Activated CD8-positive, alpha-beta memory T cell treated with anti-CD3 and anti-CD28 coated beads, Interleukin-2, amount 10 ng/mL, durations not matched to agents 7 days and 5 days (primary cell): ENCODE measurements at places on chromosomes 2 and 18.
A peak's percentile ranks its signal among the peaks of the same experiment; 100 is the strongest.

GRCh38 chr2:70771446-70771845 lies 3.4 kb upstream of the ADD2 start:
- DNase-seq = no peak

GRCh38 chr2:48018480-48018879 lies 112.2 kb upstream of the FBXO11 start:
- no peak for DNase-seq

GRCh38 chr2:29562319-29562718 lies 359.1 kb downstream of the ALK start:
- DNase-seq = no peak

- no peak for DNase-seq
Observed at GRCh38 chr2:141015341-141016047, 1115.3 kb downstream of the LRP1B start.

DNA sequence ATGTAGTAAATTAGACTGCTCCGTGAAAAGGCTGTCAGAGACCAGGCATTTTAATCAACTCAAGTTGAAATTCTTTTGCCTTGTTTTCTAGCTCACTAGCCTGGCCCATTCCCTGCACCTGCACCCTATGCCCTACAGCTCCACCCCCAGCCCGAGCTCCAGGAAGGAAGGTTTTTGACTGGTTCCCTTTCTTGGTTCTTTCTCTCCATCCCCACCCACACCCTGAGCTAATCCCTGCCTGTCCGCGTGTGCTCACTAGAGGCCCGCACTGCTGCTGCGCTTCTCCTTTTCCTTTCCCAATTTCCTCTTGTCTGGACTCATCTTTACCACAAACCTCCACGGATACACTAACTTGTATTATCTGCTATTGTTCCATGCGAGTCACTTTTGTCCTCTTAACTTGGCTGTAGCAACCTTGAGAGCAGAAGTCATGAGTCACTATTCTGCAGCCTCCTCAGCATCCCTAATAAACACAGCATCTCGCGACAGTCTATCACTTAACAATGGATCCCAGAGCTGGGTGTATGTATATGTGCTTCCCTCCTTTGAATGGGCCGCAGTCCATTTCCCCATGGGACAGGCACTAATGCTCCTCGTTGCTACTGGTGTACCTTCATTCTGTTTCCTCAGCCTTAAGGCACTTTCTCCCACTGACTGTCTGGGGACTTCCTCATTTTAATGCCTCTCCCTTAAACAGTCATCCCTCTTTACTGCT lies 36.5 kb downstream of the COLEC12 start:
- DNase-seq = no peak

GRCh38 chr18:75962036-75962572 lies 532.9 kb downstream of the ZNF516 start:
- DNase-seq = no peak

DNA sequence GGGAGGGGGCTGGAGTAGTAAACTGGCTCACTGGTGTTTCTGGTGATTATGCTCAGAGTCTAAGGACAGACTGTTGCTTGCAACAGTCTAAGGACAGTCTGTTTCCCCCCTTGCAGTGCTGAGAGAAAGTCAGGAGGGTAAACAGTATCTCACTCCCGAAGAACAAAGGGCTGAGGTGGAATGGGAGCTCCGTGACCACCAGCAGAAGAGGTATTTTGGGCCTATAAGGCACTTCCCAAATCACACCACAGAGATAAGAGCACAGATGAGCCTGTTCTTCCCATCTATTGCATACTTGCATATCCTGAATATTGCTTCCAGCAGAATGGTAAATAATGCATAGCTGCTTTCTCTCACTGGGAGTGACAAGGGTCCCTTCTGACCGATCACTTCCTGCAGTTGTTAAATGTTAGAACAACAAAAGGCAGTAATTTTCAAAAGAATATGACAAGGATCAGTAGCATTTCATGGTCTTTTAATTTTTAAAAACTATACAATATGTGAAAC lies 160.4 kb upstream of the LYPD1 start:
- DNase-seq = no peak

DNA sequence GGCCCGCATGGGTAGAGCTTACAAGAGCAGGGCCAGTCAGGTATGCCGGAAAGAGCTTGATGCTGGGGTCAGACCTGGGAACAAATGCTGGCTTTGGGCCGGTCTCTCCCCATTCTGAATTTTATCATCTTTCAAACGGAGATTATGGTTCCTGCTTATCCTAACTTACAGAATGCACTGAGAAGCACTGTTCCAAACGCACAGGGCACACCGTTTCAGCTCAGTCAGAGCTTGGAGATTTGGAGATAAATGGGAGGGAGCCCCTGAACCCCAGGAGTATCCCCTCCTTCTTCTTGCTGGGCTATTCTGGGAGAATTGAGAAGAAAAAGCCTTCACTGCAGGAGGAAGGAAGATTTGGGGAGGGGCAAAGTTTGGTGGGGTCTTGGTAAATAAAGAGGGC lies 169.4 kb downstream of the DDX1 start:
- DNase-seq = no peak

DNA sequence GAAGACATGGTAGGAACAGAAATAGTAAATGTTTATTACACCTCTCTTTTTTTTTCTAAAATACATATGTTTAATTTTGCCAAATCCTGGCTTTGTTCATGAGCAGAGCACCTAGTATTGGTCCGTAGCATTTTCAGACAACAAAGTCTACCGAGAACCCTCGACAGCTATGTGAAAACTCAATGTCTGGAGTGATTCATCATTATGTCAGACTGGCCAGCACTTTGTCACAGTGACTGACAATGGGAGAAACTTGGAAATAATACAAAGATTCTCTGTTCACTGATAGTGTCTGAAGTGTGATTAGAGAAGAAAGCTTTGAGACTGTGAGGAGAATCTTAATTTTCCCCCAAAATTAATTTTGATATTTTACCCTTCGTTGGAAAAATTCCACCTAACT lies 143.0 kb downstream of the HNMT start:
- no peak for DNase-seq

GRCh38 chr2:239955989-239956817 lies 68.9 kb downstream of the NDUFA10 start:
- no peak for DNase-seq

- no peak for DNase-seq
Observed at GRCh38 chr2:229041691-229042090, 229.4 kb downstream of the PID1 start.

DNA sequence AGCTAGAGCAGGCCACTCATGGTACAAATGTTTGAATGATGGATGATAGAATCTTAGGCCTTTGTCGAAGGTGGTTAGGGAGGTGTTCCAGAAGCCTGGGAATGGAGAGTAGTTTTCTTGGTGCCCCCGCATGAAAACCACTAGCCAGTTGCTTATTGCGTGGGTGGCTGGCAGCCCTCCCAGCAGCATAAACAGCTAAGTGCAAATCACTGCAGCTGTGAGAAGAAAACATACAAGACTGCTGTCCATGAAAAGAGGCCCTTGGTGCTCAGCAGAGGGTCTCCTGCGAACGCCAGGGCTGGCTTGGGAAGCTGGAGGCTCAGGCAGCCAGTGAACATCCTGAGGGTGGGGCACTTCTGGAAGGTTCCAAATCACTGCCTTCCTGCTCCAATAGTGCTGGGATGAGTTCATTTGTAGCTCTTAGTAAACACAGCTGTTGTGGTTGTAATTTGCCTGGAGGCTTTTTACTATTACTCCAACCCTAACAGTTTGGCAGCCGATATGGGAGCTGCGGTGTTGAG lies 118.8 kb downstream of the MGAT5 start:
- no peak for DNase-seq

DNA sequence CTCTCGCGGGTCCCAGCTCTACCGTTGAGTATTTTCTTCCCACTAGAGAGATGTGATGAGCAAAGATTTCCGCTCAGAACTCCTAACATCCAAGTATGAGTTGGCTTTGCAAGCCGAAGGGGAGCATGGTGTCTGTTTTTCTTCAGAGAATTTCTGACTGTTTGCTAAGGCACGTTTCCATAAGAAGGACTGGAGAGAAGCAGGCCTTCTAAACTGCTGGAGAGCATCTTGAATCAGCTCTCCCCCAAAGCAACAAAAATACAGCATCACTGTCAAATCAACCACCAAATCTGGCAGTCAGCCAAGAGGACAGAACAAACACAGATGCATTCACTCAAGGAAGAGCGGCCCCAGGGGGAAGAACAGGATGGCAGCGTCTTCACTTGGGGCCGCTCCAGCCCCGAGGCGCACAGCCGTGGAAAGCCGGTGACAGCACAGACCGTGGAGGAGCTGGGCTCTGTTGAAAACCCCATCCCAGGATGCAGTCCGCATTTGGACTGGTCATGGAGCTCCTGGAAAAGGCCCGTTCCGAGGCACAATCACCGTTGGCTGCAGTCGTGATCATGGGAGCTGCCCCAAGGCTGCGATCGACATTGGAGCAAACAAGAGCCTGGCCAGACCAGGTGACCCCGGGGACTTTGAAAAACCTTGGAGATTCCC lies 101.4 kb downstream of the NFATC1 start:
- DNase-seq = no peak

DNA sequence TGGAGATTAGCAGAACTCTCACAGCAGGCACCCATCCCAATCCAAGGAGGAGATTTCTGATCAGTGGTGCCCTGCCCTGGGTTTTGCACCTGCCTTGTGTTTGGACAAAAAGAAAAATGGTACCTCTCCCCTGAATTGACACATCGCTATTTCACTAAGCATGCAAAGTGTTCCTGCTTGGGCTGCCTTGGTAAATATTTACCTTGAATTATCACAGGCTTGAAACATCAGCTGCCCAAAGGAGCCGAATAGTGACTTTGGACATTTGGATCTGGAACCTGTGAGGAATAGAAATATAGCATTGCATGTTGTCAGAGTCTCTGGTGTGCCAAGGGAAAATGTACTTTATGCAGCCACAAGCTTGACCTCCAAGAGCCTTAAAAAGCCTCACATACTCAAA lies 926.4 kb upstream of the FANCL start:
- DNase-seq = no peak

DNA sequence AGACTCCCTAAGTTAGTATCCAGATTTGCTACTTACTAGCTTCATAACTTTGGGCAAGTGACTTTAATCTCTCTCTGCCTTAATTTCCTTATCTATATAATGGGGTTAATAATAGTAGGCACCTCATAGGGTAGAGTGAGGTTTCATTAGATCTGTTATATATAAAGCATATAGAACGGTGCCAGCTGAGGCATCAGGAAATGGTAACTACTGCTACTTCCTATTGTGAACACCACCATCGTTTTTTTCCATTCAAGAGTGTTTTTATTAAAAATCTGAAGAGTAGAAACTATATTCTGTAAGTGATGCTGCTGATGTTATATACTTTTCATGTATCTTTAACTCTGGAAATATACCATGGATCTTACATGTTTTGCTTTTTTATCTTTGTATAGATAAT lies 44.3 kb downstream of the MALT1 start:
- no peak for DNase-seq

DNA sequence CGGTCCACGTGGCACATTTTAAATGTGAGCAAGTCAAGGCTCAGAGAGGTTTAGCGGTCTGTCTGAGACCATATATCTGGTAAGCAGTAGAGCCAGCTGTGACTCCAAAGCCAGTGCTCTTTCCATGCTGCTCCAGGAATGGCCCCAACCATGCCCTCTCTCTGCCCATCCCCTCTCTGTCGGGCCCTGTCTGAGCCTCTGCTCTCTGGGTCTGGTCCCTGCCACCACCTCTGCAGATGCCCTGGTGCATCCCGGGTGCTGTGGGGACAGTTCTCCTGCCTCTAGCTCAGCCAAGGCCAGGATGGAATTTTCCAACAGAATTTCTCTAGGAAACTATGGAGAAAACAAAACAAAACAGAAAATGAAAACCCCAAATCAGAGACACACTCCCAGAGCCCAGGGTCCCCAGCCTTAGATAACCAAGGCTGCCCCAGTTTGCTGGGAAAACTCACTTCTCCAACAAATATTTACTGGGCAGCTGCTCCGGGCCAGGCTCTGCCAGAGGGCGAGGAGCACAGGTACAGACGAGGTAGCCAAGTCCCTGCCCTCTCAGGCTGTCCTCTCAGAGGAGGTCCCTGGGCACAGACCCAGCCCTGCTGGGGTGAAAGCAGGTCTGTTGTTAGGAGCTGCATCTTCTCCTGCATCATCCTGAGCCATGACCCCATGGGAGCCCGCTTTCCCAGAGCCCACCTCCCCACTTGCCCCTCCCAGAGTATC lies 9.2 kb downstream of the ADRA2B start:
- no peak for DNase-seq

GRCh38 chr2:160169471-160169870 lies 30.6 kb downstream of the ITGB6 start:
- no peak for DNase-seq

GRCh38 chr2:199452260-199452990 lies 5.3 kb downstream of the SATB2 start:
- DNase-seq = no peak

DNA sequence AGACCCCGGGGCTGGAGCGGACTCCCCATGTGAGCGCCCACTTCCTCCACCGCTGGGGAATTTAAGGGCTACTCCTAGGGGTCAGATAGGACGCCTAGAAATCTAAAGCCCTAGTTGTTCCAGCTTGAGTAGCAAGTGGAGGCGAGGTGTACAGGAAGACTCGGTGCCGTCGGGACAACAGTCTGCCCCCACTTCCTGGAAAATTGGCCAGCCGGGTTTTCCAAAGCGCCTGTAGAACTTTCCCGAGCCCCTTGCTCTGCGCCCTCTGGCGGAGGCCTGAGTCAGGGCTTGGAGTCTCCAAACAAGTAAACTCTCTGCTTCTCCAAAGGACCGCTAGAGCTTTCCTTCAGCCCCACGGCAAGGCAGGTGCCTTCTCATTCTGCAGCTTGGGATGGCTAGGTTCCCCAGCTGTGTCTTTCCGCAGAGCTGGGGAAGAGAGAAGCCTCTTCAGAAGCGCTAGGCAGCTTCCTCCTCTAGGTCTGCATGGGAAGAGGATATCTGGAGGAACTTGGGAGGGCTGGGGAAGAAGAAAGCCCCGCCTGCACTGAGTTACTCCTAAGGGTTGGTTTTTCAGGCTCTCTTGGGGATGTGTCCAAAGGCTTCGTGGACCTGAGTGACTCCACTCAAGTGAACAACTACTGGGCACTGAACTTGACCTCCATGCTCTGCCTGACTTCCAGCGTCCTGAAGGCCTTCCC lies 681 bp downstream of the SPR start:
- DNase-seq = peak; percentile 69

DNA sequence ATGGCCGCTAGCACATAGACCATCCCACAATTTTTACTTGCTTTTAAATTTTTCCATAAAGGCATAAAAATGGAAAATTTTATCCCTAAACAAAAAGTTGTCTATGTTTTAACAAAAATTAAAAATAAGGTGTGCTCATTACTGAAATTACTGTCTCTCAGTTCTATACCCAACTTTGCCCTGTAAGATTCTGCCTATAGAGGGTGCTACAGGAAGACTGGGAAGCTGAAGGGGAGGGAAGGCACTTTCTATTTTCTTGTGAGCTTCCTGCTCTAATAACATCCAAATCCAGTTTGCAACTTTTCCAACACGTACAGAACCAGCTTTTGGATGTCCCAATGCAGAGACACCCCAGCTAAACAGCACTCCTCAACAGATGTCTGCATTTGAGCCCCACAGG lies 666.9 kb downstream of the PLCL1 start:
- DNase-seq = no peak

GRCh38 chr2:790081-790480 lies 112.9 kb upstream of the TMEM18 start:
- no peak for DNase-seq

GRCh38 chr18:54888933-54889332 lies 60.7 kb downstream of the RAB27B start:
- no peak for DNase-seq

GRCh38 chr2:128639693-128640092 lies 321.0 kb upstream of the HS6ST1 start:
- peak; percentile 21 for DNase-seq
